Left cardiac atrium (tissue), 4 donors: ENCODE measurements at places on chromosomes 1 and 21. TPM values are rescaled to one million over a fixed set of nuclear protein-coding genes. Genes with fewer than 3 reads are reported as not detected.

Gene MAP7D1
- 270 TPM for total RNA-seq

Gene AK5
- total RNA-seq, result 0.77 TPM

Gene TNFRSF4
- 1.2 TPM for total RNA-seq

Gene EFHD2
- total RNA-seq, result 24.0 TPM

Gene SMCP
- total RNA-seq, result not detected

Gene LCE1F
- not detected for total RNA-seq

Gene C4BPA
- not detected for total RNA-seq

Gene CFHR5
- total RNA-seq, result not detected

Gene GBP4
- total RNA-seq, result 7.1 TPM

Gene PIGR
- 0.16 TPM for total RNA-seq

Gene TMEM53
- total RNA-seq, result 11.1 TPM

Gene LRRC71
- total RNA-seq, result not detected

Gene KLHDC8A
- 0.53 TPM for total RNA-seq

Gene CLCA4
- not detected for total RNA-seq

Gene RGS1
- total RNA-seq, result 1.8 TPM

Gene SYT14
- total RNA-seq, result not detected

Gene ADGRL2
- 57.4 TPM for total RNA-seq

Gene GBP1
- total RNA-seq, result 11.1 TPM

Gene KRTCAP2
- total RNA-seq, result 156 TPM

Gene TENT5C
- total RNA-seq, result 16.3 TPM

Gene MYBPH
- total RNA-seq, result not detected

Gene TMPRSS15
- not detected for total RNA-seq

Gene IFNLR1
- 4.0 TPM for total RNA-seq

Gene OR2M5
- not detected for total RNA-seq

Gene KDF1
- 0.18 TPM for total RNA-seq

Gene EFNA3
- total RNA-seq, result 1.1 TPM

Gene IL10RB
- total RNA-seq, result 14.9 TPM

Gene LEFTY2
- 1.2 TPM for total RNA-seq

Gene SH3BGR
- total RNA-seq, result 62.3 TPM

Gene PLA2G2F
- not detected for total RNA-seq

Gene MIXL1
- total RNA-seq, result not detected

Gene CD164L2
- total RNA-seq, result not detected

Gene TRABD2B
- 7.6 TPM for total RNA-seq

Gene NCAM2
- 6.5 TPM for total RNA-seq

Gene F11R
- 16.4 TPM for total RNA-seq

Gene C1orf87
- not detected for total RNA-seq

Gene PCP4L1
- total RNA-seq, result 0.62 TPM

Gene HSD11B1
- total RNA-seq, result 6.8 TPM

Gene SLAMF8
- total RNA-seq, result 4.4 TPM

Gene FCN3
- 24.5 TPM for total RNA-seq

Gene FBXO2
- total RNA-seq, result 7.9 TPM

Gene CBR1
- total RNA-seq, result 25.3 TPM

Gene SASS6
- 1.3 TPM for total RNA-seq

Gene GPR3
- total RNA-seq, result 1.7 TPM

Gene GPR61
- total RNA-seq, result 0.55 TPM

Gene HRNR
- total RNA-seq, result not detected

Gene VCAM1
- total RNA-seq, result 10.2 TPM

Gene TRIM62
- total RNA-seq, result 2.4 TPM

Gene SLAMF9
- total RNA-seq, result not detected

Gene VANGL2
- 4.1 TPM for total RNA-seq

Gene AKNAD1
- not detected for total RNA-seq

Gene ELAPOR1
- 0.21 TPM for total RNA-seq

Gene KCNK2
- not detected for total RNA-seq

Gene LMOD1
- 36.2 TPM for total RNA-seq

Gene CCDC27
- not detected for total RNA-seq

Gene FMO2
- 41.7 TPM for total RNA-seq

Gene MROH9
- total RNA-seq, result not detected

Gene NTNG1
- 0.26 TPM for total RNA-seq

Gene BLACAT1
- not detected for total RNA-seq

Gene NOL9
- 16.5 TPM for total RNA-seq
